Lung (tissue), 17 donors: ENCODE measurements at places on chromosomes 13 and 19.

GRCh38 chr13:18996221-18996620 is 185.4 kb downstream of the TUBA3C start:
- no peak for DNase-seq

GRCh38 chr13:113305208-113305607 is 8.2 kb downstream of the LAMP1 start:
- DNase-seq = no peak

GRCh38 chr13:76425935-76426334 is 460.3 kb downstream of the KCTD12 start:
- DNase-seq = peak; percentile 83

GRCh38 chr19:7504684-7505083 is 11.2 kb upstream of the ZNF358 start:
- no peak for DNase-seq

DNA sequence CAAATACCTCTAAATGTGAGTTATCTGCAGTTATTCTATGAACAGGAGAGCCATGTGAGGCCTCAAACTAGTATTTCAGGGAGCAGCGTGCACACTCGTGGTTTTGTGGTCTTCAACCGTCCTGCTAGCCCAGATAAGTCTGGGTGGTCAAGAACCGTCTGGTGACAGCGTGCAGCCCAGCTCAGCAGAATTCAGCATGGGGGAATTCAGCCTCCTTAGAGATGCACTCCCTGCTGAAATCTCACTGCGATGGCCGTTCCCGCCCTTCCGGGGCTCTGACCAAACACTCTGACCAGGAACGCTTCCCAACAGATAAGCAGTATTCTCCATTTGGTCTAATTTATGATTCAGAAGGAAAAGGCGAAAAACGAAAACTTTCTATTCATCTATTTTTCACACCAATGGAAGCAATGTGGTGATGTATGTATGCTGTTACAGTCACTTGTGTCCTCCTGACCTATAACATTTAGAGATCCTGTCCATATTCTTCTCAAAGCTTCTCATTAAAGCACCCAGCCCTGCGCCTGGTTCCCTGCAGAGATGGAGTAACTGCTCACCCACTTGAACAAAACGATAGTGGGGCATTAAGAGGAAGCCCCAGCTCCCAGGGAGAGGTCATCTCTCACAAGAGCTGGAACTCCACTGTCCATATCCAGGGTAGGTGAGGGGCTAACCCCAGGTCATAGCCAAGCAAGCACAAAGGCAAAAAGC is 2.9 kb downstream of the ANKRD27 start:
- no peak for DNase-seq

DNA sequence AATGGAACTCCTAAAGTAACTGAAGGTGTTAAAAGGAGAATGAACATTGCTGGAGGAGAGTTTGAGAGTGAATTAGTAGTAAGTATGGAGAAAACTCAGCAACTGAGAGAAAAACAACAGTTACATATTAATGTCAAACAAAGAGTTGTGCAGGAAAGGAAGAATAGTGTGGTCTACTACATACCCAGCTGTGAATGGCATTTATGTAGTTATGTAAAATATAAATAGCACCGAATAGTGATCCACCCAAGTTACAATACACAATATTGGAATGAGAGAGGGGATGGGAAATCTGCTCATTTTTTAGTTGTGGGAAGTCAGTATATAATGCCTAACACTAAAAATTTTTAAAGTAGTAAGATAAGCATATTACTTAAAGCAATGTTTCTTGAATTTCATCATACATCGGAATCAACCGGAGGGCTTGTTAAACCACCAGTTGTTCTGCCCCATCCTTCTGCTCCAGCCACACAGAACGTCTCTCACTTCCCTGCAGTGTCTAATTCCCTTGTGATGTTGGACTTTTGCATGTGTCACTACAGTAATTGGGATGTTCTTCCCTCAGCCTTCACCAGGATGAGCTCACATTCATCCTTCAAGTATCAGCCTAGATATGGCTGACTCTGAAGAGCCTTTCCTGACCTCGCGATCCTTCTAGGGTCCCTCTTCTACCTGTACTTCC is 11.5 kb downstream of the CCDC70 start:
- DNase-seq = no peak

DNA sequence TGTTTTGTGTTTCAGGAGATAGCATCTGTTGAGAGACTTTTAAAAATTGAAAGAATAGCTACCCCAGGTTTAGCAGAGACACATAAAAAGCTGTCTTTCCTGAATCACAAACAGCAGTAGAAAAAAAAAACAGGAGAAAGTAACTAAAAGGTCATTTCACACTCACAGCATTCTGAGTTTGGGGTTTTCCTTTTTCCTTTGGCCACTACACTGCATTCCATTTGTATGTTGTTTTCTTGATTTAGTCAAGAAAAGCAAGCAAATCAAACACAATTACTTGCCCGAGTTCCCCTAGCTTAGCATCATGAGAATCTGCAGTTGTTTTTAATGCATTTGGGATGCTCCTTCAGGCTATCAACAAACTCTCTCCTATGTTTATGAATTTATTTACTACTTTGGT is 161.0 kb downstream of the KCTD12 start:
- DNase-seq = no peak

DNA sequence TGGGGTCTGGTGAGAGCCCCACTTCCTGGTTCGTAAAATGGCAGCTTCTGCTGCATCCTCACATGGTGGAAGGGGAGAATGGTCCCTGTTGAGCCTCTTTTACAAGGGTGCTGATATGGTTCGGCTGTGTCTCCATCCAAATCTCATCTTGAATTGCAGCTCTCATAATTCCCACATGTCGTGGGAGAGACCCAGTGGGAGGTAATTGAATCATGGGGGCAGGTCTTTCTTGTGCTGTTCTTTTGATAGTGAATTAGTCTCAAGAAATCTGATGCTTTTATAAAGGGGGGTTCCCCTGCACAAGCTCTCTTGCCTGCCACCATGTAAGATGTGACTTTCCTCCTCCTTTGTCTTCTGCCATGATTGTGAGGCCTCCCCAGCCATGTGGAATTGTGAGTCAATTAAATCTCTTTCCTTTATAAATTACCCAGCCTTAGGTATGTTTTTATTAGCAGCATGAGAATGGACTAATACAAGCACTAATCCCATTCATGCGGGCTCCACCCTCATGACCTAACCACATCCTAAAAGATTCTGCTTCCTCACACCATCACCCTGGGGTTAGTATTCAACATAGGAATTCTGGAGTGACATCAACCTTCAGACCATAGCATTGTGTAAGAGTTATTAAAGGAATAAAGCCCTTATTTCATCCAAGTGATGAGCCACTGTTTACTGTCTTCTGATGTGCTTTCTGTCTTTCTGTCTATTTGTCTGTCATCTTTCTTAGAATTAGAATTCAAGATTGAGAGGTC is 159.0 kb upstream of the IRS2 start:
- no peak for DNase-seq

- peak; percentile 90 for DNase-seq
Observed at GRCh38 chr19:6021878-6022569, 44.1 kb upstream of the RANBP3 start.

- DNase-seq = no peak
Observed at GRCh38 chr13:45411221-45411620, 7.0 kb downstream of the SLC25A30 start.

DNA sequence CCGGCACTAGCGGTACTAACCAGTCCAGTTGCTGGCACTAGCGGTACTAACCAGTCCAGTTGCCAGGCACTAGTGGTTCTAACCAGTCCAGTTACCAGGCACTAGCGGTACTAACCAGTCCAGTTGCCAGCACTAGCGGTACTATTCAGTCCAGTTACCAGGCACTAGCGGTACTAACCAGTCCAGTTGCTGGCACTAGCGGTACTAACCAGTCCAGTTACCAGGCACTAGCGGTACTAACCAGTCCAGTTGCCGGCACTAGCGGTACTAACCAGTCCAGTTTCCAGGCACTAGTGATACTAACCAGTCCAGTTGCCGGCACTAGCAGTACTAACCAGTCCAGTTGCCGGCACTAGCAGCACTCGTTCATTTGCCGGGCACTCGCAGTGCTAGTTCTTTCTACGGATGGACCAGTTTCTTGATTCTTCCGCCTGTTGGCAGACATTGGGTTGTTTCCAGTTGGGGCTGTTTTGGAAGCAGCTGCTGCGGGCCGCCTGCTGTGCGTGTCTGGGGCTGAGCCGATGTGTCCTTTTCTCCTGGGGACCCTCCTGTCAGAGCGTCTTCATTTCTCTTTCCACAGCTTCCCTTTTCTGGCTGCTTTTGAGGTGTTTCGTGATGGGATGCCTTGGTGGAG is 123.4 kb upstream of the MCF2L start:
- DNase-seq = no peak

DNA sequence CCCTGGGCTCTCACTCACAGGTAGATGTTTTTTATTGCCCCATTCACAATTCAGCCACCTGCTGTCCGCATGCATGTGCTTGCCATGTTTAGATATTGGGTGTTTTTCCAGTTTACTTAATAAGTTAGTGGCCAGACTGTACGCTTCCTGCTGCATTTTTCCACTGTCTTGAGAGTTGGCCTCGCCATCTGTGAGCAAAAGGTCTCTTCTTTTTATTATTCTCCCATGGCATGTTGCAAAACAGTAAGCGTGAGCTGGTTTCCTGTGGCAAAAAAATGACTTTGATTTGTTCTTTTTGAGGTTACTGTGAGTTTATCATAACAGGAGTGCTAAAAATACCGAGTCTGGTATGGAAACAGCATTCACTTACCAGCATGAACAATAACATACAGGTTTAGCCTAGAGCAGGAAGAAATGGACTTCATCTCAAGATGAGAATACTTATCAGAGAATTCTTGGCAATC is 46.0 kb downstream of the SAE1 start:
- no peak for DNase-seq

DNA sequence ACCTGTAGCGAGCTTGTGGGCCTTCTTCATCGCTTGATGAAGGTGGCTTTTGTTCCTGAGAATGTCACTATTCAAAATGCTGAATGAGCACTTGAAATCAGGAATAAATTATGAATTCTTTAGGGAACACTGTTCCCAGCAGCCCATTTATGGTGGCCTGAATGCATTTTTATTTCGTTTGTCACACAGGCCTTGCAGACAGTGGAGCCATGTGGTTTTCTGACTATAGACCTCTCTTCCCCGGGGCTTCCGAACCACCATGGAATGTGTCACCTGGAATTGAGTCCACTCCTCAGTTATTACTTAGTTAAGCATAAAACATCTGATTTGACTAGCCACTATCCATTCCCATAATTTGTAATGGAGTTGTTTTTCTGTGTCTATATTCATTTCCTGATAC is 396.9 kb downstream of the IRS2 start:
- no peak for DNase-seq

DNA sequence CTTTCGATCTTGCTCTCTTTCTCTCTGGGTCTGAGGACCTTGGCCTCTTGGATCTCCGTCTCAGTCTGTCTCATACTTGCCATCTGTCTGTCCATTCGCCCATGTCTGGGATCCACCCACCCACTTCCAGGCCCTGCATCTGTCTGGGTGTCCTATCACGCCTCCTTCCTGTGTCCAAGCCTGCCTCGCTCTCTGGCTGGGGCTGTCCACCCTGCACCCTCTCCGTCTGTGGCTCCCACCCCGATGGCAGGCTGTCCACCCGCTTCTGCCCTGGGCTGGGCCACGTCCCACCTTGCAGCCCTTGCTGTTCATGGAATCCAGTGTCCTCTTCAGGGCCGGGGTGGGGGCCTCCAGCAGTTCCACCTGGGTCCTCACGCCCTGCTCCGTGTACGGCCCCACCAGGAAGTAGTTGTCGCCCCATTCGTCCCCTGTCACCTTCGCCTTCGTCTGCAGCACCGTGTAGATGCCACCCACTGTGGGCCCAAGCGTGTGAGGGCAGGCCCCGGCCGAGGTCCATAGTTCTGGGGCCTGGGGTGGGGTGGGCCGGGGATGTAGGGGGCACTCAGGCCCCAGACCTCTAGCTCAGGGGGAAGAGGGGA is 2.0 kb downstream of the GYS1 start:
- DNase-seq = no peak

GRCh38 chr13:33611121-33611805 is 206.7 kb upstream of the RFC3 start:
- peak; percentile 93 for DNase-seq

DNA sequence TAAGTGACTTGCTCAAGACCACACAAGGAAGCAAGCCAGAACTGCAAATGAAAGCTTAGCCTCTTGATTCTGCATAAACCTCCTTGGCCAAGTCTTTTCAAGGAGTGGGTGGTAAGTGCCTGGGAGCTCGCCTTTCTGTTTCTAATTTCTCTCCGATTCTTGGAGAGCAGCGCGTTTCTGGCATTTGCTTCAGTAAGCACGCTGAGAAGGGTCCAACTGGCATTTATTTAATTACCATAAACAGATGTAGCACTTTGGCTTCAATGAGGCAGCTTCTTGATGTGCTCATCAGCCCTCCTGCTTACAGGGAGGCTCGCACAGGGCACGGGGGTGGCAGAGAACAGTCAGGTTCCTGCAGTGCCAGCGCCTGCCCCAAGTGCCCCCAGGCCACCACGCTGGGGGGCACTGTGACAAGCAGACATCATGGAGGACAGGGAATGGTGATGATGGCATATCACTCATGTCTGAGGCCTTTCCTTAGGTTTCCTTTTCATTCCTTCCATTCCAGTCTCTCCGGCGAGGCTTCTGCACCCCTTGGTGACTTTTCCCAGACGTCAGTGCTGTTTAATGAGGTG is 13.3 kb downstream of the SIAH3 start:
- peak; percentile 8 for DNase-seq

- DNase-seq = no peak
Observed at GRCh38 chr13:99396446-99396845, 89.2 kb upstream of the GPR183 start.

DNA sequence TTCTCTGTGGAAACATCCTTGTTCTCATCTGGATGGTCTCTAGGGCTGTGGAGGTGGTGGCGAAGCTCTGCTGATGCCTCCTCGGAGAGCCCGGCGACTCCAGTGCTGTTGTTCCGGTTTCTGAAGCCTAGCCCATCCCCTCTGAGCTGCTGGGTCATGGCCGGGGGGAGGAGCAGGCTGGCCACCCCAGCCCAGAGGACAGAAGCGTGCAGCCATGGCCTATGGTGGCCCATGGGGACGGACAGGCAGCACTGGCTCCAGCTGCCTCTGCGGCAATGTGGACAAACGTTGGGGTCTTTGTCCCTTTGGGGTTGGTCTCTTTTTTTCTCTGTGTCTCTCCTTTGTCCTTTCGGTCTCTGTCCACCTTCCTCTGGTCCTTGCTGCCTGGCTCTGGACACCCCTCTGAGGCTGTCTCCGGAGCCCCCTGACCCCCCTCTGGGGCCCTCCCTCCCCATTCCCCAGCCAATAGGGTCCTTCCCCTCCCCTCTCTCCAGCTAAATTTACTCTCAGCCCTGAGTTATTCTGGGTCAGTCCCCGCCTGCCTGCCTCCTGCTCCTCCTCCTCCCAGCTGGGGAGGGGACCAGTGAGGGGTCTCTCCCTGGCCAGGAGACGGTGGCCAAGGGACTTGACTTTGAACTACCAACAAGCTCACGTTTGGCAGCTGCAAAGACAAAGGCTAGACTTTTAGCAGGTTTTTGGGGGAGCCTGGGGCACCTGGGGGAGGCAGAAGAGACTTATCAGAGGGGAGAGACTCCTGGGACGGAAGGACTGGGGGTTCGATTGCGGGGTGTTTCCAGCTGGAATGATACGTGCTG is at the start of gene HRC:
Gene HRC, minus strand, starts transcription at position 392 of the 815 bp plus-strand sequence. Its CDS starts 159 bp downstream, at position 233.
- peak; percentile 80 for DNase-seq
